Upper lobe of left lung (tissue), 6 donors: ENCODE measurements at places on chromosomes 1 and 21. TPM values are rescaled to one million over a fixed set of nuclear protein-coding genes. Genes with fewer than 3 reads are reported as not detected.

Gene PRAMEF15
- total RNA-seq = not detected

Gene YBEY
- total RNA-seq = 11.4 TPM

Gene CFHR3
- 0.61 TPM for total RNA-seq

Gene CD164L2
- total RNA-seq = 7.3 TPM

- DNase-seq = no peak
- no peak overlapping the region for H3K27ac ChIP-seq
- no peak overlapping the region for H3K4me3 ChIP-seq
- H3K36me3 ChIP-seq = no peaks in the 10 kb centered on the region
These were observed 47.5 kb upstream of the EEIG2 start for GRCh38 chr1:108512239-108513043.

- no peaks in the 10 kb centered on the region for H3K36me3 ChIP-seq
- DNase-seq = peak; percentile 51
- no peaks in the 10 kb centered on the region for H3K27me3 ChIP-seq
These were observed 32.8 kb upstream of the PKP1 start for GRCh38 chr1:201250326-201251011.

DNA sequence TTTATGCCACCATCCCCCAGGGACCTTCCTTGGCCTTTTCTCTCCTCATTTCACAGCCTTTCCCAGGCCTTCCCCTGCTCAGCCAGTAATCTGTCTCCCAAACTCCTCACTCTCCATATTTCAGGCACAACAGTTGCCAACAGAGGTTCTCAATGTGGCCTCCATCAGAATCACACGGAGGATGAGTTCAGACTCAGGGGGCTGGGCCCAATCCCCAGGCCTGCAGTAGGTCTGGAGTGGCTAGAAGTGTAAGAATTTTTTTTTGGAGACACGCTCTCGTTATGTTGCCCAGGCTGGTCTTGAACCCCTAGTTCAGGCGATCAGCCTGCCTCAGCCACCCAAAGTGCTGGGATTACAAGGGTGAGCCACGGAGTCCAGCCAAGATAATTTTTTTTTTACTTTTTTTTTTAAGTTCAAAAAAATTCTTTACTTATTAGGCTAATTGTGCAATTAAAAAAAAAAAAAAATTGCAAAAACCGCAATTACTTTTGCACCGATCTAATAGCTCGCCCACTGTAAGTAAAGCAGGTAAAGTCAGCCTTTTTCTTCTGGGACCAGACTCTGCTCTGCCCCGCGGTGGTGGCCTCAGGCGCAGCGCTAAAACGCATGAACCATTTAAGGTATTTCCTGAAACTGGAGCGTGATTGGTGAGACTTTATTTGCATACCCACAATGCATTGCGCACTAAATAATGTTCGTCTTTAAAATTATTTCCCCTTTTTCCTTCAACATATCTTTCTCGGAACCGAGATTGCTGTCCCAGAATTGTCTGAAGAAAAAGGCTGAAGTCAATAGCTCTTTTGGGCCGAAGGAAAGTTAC lies 18.7 kb downstream of the KIAA2013 start:
- H3K4me1 ChIP-seq = no peaks in the 10 kb centered on the region
- H3K36me3 ChIP-seq = no peaks in the 10 kb centered on the region
- H3K27me3 ChIP-seq = no peaks in the 10 kb centered on the region
- DNase-seq = peak; percentile 89
- peak overlapping the region; percentile 96 for H3K27ac ChIP-seq

DNA sequence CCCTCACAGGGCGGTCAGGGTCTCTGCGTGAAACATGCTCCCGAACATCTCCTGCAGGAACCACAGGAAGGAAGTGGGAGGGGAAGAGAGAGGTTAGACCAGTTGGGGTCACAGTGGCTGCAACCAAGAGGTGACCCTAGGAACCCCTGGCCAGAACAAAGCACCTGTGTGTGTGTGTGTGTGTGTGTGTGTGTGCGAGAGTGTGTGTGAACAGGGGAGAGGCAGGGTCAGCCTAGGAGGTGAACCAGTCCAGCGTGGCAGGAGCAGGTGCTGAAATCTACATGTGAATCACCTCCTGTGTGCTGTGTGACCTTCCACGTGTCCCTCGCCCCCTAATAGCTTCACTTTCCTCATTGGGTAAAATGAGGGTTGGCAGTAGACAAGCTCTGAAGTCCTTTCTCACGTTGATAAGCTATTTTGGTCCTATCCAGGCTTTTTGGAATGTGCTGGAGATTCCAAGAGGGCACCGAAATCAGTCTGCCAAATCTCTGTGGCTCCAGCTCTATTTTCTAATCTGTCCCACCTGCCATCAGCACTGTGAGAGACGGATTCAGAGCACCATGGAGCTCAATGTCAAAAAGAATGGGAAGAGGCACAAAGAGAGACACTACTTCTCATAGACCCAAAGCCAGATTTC lies 27.8 kb downstream of the SLC26A9 start:
- H3K36me3 ChIP-seq = no peaks in the 10 kb centered on the region
- no peak overlapping the region for H3K27ac ChIP-seq
- no peaks in the 10 kb centered on the region for H3K27me3 ChIP-seq
- no peak for DNase-seq

- peak; percentile 97 for DNase-seq
- H3K27ac ChIP-seq = peak overlapping the region; percentile 80
- peaks cover 15% of the 10 kb centered on the region for H3K4me1 ChIP-seq
- no peaks in the 10 kb centered on the region for H3K36me3 ChIP-seq
- no peaks in the 10 kb centered on the region for H3K27me3 ChIP-seq
These were observed 45.2 kb downstream of the ATP1A1 start for GRCh38 chr1:116418091-116418830.

- no peaks in the 10 kb centered on the region for H3K27me3 ChIP-seq
- no peaks in the 10 kb centered on the region for H3K4me1 ChIP-seq
- no peaks in the 10 kb centered on the region for H3K36me3 ChIP-seq
- H3K27ac ChIP-seq = no peak overlapping the region
- no peak for DNase-seq
- H3K4me3 ChIP-seq = no peak overlapping the region
These were observed 80.3 kb upstream of the TLR5 start for GRCh38 chr1:223223091-223223995.

- no peak for DNase-seq
- H3K27ac ChIP-seq = no peak overlapping the region
- H3K27me3 ChIP-seq = no peaks in the 10 kb centered on the region
These were observed 14.7 kb downstream of the CASQ2 start for GRCh38 chr1:115753830-115754229.

DNA sequence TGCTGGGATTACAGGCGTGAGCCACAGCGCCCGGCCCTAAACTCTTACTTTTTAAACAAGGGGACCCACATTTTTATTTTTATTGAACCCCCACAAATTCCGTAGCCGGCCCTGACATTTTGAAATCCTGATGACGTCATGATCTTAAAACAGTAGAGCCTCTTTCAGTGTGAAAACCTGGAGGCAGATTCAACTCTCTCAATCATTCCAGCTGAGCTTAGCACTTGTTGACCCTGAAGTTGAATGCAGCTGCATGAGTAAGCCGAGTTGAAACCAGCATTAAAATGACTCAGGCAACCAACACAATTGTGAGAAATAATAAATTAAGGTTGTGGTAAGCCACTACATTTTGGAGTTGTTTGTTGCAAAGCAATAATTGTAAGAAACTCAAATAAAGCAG lies 93.9 kb upstream of the ADGRL4 start:
- no peak for DNase-seq
- no peak overlapping the region for H3K27ac ChIP-seq
- H3K27me3 ChIP-seq = no peaks in the 10 kb centered on the region
- no peak overlapping the region for H3K4me3 ChIP-seq
- H3K36me3 ChIP-seq = no peaks in the 10 kb centered on the region
- H3K4me1 ChIP-seq = no peaks in the 10 kb centered on the region

GRCh38 chr1:211731456-211732292 lies 56.3 kb upstream of the NEK2 start:
- no peaks in the 10 kb centered on the region for H3K4me1 ChIP-seq
- no peak for DNase-seq
- no peak overlapping the region for H3K27ac ChIP-seq

GRCh38 chr1:47395433-47395832 lies 20.7 kb upstream of the FOXE3 start:
- no peak overlapping the region for H3K4me3 ChIP-seq
- H3K4me1 ChIP-seq = no peaks in the 10 kb centered on the region
- no peaks in the 10 kb centered on the region for H3K27me3 ChIP-seq
- H3K27ac ChIP-seq = no peak overlapping the region
- no peak for DNase-seq

DNA sequence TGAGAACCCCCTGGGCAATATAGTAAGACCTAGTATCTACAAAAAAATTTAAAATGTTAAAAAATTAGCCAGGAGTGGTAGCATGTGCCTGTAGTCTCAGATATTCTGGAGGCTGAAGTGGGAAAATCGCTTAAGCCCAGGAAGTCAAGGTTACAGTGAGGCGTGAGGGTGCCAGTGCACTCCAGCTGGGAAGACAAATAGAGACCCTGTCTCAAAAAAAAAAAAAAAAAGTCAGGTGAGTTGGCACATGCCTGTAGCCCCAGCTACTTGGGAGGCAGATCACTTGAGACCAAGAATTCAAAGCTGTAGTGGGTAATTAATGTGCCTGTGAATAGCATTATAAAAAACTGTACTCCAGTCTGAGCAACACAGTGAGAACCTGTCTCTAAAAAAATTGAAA lies 4.6 kb downstream of the BECN2 start:
- no peaks in the 10 kb centered on the region for H3K36me3 ChIP-seq
- no peaks in the 10 kb centered on the region for H3K4me1 ChIP-seq
- H3K27ac ChIP-seq = no peak overlapping the region
- no peak overlapping the region for H3K4me3 ChIP-seq
- DNase-seq = no peak

DNA sequence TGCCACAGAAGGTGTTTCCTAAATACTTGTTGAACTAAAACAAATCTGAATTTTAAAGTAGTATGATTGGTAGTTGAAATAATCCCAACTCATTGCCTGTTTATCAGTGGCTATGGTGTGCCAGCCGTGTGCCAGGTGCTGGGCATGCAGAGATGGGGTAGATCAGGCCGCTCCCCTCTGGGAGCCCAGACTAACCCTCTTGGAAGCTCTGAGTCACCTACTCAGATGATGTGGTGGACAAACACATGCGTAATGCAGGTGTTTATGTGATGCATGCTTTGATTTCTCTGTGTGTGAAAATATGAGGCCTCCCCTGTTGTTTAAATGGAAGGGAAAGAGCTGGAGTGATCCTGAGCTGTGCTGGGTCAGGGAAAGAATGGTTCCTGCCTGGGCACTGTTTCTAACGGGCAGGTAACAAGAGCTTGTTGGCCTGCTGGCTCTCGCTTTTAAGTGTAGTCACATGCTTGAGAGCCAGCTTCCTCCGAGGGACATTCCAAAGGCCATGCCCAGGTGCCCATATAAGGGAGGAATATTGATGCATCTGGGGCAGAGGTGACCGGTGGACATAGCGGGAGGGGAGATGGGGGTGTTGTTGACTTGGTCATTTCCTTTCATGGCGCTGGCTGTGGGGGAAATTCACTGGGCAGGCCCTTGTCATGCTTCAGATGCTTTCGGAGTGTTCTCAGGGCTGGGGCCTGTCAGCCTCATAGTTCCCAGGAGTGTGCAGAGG lies 10.2 kb downstream of the MFN2 start:
- peak; percentile 73 for DNase-seq
- no peak overlapping the region for H3K4me3 ChIP-seq
- H3K36me3 ChIP-seq = peaks cover 59% of the 10 kb centered on the region
- H3K27me3 ChIP-seq = no peaks in the 10 kb centered on the region

DNA sequence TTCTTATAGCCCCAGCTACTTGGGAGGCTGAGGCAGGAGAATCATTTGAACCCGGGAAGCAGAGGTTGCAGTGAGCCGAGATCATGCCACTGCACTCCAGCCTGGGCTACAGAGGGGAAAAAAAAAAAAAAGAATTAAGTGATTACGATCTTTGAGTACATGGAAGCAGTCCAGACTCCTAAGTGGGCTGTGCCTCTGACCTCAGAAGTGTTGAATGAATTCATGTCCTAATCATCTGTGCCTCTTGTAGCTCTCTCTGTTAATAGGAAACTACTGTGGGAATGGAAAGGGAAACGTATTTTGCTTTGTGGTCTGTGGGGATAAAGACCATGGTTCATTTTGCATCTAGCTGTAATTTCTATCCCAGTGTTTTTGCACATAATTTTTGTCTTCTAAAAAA lies 8.4 kb upstream of the IVNS1ABP start:
- no peaks in the 10 kb centered on the region for H3K36me3 ChIP-seq
- no peaks in the 10 kb centered on the region for H3K27me3 ChIP-seq
- H3K4me1 ChIP-seq = no peaks in the 10 kb centered on the region
- no peak for DNase-seq

DNA sequence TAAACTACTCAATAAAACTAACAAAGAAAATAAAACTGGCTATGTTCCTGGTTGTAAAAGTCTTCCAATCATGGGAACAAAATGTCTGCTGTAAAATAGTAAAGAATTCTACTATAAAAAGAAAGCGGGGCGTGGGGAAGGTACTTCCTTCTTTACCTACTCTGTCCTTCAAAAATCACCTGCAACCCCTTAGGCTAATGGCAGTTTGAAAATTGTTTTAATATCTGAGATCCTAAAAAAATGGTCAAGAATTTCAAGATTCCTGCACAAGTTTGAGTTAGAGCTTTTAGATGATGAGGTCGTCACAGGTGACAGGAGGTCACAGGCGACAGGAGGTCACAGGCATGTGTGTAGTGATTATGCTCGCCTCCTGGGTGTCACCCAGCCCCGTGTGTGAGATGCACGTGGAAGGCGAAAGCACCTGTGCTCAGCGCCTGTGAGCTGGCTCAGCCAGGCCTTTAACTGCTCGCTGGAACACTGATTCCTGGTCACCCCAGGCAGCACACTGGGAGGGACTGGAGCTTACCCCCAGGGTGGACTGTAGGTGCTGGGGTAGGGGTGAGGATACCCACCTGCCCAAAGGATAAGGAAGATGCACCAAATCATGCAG lies 18.6 kb upstream of the TMPRSS2 start:
- H3K4me3 ChIP-seq = no peak overlapping the region
- no peak for DNase-seq
- no peak overlapping the region for H3K27ac ChIP-seq
- no peaks in the 10 kb centered on the region for H3K27me3 ChIP-seq

DNA sequence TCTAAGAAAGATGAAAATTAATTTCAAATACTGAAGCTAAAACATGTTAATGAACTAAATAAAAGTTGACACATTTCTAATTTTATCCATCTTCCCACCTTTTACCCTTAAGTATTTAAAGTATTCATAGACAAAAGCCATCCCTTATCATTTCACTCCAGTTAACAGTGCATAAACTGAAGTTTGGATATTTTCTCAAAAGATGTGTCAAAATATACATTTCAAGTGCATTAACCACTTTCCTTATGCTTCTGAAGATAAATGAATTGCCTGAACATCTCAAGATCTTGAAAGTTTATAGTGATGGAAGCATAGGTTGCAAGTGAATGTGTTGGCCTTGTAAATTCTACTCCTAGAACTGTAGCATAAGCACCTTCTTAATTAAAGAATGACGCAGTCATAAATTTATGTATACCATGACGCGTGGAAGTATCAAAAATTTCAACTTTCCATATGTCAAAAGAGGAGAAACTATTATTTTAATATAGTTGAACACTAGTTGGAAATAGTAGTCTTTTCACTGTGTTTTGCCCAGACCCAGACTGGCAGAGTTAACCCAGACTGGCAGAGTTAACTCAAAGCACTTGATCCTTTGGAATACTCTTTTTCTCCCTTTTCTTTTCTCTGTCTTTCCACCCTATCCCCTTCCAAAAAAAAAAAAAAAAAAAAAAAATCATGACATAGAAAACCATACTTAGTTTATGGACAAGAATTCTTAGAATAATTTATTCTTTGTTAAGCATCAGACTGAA lies 282.6 kb upstream of the C1orf105 start:
- H3K4me3 ChIP-seq = no peak overlapping the region
- DNase-seq = no peak
- no peaks in the 10 kb centered on the region for H3K36me3 ChIP-seq
- H3K27ac ChIP-seq = no peak overlapping the region
- peaks cover 7% of the 10 kb centered on the region for H3K4me1 ChIP-seq
